NCI-H1105 (cell line): ENCODE measurements at places on chromosomes 4 and X.

DNA sequence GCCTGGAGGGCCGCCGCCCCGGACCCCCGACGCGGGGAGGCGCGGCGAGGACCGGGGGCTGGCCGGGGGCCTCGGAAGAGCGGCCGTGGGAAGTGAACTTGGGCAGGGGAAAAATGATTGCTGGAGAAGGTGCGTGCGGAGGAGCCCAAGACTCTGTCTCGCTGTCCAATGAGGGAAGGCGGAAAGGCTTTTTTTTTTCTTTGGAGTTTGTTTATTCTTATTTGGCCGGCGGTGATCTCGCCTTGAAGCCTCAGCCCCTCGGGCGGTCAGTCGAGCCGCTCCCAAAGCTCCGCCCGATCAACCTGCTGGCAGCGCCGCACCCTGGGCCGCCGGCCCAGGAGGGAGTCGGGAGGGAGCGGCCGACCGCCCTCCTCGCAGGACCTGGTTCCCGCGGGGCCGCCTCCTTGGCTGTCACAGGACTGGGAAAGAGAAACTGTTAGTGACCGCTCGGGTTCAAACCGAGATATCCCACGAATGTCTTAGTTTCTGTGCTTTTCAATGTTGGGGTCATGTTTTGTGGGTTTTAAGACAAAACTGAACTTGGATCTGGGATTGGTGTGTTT lies 2.5 kb downstream of the CPEB2 start:
- peak; percentile 8 for DNase-seq

GRCh38 chr4:183362036-183362435 lies 39.8 kb upstream of the CLDN24 start:
- DNase-seq = no peak

- no peak for DNase-seq
Measured at GRCh38 chr4:176409627-176410026, 89.9 kb downstream of the SPCS3 start.

DNA sequence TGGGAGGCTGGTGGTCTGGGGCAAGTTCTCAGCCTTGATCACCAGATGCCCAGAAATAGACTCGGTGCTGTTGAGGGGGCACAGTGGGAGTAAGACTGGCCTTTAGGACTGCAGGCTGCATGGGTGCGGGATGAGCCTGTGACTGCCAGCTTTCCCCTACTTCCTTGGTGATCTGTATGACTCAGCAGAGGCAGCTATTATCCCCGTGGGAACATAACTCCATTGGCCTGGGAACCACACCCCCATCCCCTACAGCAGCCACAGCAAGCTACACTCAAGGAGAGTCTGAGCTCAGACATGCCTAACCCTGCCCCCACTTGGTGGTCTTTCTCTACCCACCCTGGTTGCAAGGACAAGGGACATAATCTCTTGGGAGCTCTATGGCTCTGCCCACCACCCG lies 20.6 kb downstream of the CLIC2 start:
- DNase-seq = no peak

GRCh38 chrX:103688946-103689345 lies 2.4 kb upstream of the MORF4L2 start:
- peak; percentile 4 for DNase-seq

DNA sequence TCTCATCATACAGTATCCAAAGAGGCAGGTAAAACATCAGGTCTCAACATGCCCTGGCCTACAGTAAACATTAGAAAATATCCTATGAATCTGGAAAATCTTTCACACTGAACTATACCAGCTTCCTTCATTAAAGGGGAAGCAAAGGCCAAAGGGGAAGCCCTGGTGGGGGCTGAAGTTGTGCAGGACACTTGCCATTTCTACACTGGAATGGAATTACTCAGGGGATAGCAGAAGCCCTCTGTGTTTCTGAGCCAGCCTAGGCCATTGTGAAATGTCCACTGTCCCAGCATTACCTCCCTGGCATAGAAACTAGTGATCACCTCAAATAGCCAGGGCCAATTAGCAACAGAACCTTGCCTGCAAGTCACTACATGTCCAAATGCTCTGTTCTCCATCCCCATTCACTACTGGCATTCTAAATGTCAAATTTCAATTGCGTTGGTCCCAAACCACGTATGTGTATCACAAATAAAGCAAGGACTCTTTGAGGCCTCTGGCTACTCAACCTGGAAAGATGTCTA lies 429.9 kb downstream of the AFF2 start:
- no peak for DNase-seq
